Kasumi-1 (cell line): ENCODE measurements at places on chromosomes 5 and 9.

DNA sequence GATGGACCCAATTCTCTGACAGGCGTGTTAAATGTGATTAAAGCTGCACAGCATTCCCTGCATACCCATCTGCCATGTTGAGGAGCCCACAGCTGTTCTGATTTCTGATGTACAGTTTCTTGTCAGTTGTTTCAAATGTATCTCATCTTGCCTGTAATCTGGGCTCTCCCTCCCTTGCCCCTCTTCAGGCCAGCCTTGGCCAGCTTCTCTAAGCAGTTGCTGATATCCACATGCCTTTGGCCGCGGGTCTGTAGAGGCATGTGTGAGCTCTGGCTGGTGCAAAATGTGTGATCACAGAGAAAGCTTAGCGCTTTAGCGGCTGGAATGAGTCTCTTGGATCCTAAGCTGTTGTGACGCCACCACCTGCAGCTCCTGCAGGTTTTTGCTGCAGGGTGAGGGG, 332.0 kb downstream of the MLLT3 start:
- DNase-seq: no peak

DNA sequence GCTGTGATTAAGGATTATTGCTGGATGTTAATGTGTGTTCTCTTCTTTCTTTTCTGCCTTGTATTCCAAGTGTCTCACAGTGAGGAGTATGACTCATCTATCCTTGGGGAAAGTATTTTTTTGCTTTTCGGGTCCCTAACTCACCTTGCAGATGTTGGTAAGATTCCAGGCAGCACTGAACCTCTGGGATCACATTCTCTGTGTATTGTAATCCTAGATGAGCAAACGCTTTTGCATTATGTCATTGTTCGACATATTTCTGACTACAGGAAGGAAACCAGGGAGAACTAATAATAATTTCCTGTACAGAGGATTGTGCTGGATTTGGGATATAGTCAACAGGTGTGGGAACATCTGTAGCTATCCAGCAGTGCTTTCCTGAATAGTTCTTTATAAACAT, 246.1 kb upstream of the TUT7 start:
- DNase-seq: no peak

GRCh38 chr5:169433221-169433651, 132.3 kb upstream of the SLIT3 start:
- no peak for DNase-seq

DNA sequence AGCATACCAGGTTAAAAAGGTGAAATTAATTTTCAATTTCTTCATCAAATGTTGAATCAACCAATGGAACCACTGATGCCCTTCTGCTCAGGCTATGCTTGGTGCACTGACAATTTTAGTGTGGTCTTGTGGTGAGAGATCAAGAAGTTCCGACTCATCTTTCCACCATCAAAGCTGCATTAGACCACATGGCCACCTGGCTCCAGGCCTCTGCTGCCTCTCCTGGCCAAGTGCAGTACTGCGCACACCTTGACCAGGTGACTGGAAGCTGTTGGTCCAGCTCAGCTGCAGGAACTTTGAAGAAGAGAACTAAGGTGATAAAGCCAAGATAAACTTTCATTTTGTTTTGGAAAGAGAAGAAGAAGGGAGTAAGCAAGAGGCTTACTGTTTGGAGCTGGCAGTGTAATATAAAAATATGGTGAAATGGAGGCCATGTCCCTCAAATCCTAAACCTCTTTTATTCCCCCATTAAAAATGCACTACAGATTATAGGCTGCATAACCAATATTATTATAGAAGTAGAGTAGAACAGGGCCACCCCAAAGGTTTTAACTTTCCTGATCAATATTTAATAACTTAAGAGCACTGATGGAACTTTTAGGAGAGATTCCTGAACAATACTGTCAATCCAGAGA, 315.5 kb upstream of the C9orf72 start:
- DNase-seq: no peak

- DNase-seq: no peak
These were observed 143.9 kb upstream of the ZNF366 start for GRCh38 chr5:72651109-72651508.

DNA sequence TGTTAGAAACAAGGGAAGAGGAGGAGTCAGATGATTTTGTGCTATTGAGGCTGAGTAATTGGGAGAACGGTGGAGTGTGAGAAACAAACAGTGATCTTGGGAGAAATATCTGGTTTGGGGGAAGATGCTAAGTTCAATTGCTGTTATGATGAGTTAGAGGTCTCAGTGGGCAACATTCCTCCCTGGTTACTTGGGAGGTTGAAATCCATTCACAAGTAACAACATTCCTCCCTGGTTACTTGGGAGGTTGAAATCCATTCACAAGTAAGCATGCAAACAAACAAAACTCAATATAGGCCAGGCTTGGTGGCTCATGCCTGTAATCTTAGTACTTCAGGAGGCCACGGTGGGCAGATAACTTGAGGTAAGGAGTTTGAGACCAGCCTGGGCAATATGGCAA, 38.7 kb downstream of the AGXT2 start:
- no peak for DNase-seq

DNA sequence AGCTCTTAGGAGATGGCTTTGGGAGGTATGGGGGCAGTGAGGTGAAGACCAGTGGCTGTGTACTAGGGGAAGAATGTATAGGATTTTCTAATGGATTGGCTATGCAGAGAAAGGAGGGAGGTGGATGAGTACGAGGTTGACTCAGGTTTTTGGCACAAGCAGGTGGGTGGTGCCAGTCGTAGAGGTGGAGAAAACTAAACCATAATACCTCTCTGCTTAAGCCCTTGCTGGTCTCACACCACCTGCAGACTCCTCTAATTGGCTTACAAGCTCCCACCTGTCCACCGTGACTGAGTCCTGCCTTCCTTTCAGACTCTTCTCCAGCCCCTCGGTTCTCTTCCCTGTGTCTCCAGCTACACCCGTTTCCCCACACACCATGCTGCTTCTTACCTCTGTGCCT, 521.7 kb upstream of the CLINT1 start:
- DNase-seq: no peak

DNA sequence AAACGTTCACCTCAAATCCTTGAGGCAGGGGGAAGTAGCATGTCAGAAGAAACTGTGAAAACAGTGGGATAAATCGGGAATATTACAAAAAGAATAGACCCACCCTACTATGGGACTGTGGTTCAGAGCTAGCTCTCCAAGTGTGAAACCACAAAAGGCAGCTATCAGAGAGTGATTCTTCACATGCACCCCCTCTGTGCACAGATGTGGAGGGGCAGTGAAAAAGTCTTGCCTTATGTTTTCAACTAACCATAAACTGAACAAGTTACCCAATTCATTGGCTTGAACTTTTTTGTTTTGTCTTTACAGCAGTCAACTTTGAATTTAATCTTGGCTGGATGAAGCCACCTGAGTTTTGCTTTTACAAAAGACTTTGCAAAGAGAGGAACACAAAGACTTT, 98.8 kb upstream of the NR4A3 start:
- DNase-seq: no peak

GRCh38 chr9:83422527-83422926, 115.7 kb downstream of the FRMD3 start:
- DNase-seq: no peak

DNA sequence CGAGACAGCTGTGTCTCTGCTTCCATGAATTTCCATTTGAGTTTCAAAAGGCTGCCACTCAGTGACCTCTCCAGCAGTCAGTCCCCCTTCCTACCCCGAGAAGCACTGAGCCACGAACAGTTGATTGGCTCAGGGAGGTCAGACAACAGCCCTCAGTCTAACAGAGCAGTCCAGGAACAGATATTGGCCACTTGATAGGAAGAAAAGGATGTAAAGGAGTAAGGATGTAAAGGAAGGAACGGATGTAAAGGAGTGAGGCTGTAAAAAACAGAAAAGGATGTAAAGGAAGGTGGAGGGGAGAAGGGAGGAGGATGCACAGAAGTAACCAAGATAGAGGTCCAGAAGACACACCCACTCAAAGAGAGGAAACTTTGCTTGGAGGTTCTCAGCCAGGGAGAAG, 3.2 kb upstream of the NR4A3 start:
- DNase-seq: peak; percentile 5

DNA sequence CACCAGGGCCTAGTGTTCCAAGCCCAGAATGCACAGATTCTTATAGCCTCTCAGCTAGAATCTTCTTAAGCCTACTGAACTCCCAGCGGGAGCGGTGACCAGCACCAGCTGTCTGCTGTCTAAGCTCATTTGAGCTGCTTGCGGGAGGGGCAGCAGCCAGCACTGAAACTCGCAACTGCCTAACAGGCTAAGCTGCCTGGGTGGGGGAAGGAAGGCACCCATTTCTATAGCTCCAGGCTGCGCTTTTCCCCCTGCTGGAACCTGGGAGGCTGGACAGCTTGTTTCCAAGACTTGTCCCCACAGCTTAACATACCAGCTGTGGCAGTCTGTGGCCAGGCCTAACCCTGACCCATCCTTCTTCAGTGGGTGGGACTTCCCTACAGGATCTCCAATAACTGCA, 512.9 kb downstream of the EFNA5 start:
- no peak for DNase-seq

DNA sequence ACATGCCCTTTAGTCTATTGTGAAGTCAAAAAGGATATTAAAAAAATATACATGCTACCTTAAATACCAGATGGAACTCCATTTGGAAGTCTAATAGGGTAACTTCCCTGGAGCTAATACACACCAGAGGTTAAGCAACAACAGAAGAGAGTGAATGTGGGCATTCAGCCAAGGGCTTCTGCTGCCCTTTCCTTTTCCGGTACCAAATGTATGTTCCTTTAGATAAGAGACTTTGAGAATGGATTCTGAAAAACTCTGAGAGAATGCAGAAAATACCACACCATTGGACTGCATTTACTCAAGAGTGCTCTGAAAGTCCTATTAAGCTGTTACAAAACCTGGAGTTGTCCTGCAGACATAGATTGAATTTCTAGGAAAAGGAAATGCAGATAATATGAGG, 23.8 kb upstream of the TRPM3 start:
- DNase-seq: no peak

DNA sequence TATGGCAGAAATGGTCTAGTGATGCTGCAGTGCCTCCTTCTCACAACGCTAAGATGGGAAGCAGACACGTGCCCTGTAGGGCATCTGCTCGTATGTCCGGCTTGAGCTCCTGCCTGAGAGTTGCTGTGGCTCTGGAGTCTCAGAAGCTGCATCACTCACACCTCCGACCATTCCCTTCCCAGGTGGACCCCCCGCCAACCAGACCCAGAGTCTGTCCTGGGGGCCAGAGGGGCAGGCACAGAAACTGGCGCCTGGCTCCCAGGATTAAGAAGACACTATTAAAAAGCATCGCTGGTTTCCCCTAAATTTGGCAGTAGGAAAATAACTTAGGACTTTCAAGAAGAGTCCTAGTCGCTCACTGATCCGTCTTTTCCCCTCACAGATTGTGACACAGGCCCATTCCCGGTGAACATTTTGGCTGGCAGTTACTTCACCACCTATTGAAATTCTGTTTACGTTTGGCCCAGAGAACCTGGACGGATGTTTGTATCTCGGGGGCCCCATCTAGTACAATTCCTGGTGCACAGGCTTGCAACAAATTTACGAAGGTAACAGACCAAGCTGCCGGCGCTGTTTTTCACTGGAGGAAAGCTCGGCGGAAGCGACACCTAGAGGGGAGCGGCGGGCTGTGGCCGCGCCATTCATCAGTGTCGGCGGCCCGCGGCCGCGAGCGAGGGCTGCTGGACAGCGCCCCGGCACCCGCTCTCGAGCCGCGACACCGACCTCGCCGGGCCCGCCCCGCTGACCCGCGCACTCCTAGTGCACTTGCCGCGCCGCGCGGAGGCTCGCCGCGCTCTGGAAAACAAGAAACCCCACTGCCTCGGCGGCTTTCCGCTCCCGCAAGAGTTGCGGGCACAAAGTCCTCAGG, 1.6 kb downstream of the FSTL4 start:
- DNase-seq: no peak

GRCh38 chr9:36037549-36038122, 923 bp downstream of the RECK start:
- no peak for DNase-seq

GRCh38 chr9:70080481-70081119, 37.0 kb downstream of the MAMDC2 start:
- DNase-seq: no peak

DNA sequence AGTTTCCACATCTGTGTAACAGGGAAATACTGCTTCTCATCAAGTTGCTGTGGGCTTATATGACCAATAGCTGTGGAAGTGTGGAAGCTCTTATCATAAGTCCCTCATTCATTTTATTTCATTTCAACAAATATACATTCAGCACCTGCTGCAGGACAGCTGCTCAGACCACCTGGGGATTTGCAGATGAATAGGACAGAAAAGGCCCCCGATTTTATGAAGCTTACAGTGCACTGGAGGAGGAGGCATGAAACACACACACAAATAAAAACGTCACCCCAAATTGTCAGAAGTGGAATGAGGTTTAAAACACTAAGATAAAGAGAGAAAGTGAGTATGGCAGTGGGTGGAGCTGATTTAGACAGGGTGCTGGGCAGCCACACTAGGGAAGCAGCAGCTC, 107.2 kb downstream of the DRD1 start:
- DNase-seq: no peak

DNA sequence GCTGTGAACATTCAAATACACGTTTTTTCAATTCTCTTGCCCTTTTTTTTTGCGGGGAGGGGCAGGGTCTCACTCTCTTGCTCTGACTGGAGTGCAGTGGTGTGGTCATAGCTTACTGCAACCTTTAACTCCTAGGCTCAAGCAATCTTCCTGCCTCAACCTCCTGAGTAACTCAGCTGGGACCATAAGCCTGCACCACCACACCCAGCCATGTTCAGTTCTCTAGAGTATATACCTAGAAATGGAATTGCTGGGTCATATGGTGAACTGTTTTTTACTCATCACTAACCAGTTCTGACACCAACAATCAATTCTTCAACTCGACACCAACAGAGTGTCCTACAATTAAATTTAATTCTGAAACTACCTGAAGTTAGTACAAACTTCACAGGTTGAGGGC, 85.5 kb upstream of the ZNF169 start:
- DNase-seq: no peak

DNA sequence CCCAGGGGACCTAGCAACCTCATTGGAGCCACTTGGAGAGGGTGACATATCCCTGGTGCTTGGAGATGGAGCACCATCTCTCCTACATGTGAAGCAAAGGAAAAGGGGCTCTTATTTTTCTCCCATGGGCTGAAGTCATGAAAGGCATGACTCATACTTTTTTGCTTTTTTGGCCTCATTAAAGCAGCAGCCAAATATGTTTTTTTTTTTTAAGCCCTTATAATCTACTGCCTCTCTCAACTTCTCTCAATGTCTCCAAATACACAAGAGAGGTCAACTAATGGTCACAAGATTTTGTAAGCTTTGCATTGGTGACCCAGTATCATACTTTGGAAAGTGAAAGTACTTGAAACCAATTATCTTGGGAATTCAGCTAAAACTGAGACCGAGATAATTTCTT, 1.6 kb upstream of the CFAP90 start:
- no peak for DNase-seq

DNA sequence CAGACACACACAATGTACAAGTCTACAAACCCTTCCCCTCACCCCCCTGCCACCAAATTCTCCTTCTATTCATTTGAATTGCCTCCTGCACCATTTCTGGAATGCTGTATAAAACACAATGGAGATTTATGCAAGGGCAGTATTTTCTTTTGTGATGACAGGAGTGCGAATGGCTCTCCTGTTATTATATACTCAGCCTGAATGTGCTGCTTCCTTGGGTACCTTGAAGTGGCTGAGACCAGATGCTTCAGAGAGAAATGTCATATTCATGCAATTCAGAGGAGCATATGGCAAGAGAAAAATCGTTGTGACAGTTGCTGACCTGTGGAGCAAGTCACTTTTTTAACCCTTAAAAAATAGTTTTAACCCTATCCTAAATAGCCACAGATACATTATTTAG, 468.0 kb upstream of the WWC1 start:
- no peak for DNase-seq
